ENCODE measurements at places on chromosomes 13 and 19.

GRCh38 chr13:97245011-97245410 lies 22.9 kb downstream of the MBNL2 start:
- no peak for DNase-seq

DNA sequence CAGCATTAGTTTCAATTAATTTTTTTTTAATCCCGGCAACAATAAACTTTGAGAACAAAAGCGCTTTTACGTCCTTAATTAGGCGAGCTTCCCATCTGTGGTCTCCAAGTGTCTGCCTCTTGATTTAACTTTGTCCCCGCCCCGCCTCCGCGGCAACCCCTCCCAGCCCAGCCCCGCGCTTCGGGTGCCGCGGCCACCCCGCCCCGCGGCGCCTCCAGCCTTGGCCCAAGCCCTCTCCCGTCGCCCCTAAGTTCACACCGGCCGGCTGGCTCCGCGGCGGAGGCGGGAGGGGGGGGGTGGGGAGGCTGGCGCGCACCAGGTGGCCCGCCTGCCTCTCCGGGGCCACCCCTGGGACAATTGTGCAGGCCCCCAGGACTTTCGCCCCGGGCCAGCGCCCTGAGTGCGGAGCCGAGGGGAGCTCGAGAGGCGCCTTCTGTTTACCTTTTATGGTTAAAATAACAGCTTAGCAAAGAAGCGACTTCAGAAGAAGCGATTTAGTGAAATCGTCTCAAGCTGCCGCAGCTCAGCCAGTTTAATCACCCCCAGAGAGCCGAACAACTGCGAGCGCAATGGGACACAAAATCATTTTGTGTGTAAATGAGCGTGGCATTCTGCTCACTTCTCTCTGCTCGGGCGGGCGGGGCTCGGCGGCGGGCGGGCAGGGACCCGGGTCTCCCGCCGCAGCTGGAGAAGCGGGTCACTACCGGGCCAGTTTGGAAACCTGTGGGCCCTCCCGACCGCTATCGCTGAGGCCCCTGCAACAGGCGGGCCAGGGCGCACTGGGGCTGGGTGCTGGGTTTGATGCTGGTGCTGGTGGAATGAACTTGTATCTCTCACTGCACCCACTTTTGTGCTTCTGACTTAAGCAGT lies 1.4 kb downstream of the KCTD15 start:
- peak; percentile 30 for DNase-seq

DNA sequence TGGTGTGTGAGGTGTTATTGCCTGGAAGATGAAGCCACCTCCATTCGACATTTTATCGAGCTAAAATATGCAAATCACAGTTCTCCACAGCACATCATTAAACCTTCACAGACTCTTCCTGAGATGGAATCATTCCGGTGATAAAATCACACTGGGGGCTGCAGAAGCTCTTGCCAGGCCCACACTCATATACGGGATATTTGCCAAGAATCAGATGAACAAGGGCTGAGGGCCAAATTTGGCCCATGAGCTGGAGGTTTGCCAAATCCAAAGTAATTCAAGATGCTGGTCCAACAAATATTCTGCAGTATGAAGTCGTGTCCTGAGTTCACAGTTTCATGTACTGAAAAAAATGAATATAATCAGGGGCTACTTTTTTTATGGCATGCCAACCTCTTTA lies 16.7 kb upstream of the RXFP2 start:
- no peak for DNase-seq

DNA sequence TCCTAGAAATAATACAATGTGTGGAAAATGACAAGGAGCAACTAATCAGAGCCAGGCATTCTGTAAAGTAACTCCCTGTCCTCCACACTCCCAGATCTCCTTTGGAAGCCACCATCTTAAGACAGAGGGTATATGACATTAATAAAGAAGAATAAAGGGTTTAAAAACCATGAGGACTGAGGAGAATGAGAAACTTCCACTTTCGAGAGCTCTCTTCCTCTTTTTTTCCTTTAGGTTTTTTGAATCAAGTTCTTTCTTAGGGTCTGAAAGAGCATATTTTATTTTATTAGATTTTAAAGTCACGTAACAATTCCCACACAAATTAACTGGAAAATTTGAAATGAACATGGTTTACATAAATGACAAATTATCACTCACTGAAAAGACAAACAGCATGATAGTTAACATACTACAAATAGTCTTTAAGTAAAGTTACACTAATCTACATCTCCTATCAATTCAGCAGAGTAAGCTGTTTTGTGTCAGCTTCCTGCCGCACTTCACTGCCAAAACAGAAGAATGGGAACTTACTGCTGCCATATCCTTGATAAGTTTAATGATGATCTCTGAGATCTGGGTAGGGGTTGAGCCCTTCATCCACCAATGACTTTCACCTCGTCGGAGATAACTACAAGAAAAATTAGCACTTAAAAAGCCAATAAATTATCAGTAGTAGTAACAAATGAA lies 38.6 kb upstream of the FBXL3 start:
- DNase-seq: no peak

DNA sequence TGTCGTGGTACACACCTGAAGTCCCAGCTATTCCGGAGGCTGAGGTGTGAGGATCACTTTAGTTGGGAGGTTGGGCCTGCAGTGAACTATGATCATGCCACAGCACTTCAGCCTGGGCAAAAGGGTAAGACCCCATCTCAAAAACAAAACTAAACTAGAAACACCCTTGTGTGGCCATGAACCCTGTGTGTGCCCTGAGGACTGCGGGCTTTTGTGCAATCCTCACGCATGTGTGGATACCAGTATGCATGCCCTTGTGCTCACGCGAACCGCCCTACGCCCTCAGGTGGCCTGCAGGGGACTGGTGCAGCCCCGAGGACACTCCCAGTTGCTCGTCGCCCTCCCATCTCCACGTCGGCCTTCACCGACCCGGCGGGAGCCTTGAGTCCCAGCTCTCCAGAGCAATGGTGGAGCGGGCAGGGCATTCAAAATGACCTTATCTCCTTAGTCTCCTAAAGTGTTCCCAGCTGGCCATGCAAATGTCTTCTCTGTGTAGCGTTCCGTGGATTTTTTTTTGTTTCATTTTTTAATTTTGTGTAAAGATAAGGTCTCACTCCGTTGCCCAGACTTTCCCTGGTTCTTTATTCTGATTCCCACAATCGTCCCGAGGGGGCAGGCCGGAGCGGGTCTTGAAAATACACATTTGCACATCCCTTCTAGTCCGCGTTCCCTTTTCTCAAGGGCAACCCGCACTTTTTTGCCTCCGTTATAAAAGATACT lies 868 bp upstream of the EGLN2 start:
- peak; percentile 85 for DNase-seq

- peak; percentile 95 for DNase-seq
Observed at GRCh38 chr19:1252221-1252820, 3.9 kb downstream of the MIDN start.

GRCh38 chr19:48757089-48757675 lies 1.9 kb downstream of the FGF21 start:
- no peak for DNase-seq

GRCh38 chr19:517721-518597 lies 10.7 kb downstream of the TPGS1 start:
- no peak for DNase-seq

DNA sequence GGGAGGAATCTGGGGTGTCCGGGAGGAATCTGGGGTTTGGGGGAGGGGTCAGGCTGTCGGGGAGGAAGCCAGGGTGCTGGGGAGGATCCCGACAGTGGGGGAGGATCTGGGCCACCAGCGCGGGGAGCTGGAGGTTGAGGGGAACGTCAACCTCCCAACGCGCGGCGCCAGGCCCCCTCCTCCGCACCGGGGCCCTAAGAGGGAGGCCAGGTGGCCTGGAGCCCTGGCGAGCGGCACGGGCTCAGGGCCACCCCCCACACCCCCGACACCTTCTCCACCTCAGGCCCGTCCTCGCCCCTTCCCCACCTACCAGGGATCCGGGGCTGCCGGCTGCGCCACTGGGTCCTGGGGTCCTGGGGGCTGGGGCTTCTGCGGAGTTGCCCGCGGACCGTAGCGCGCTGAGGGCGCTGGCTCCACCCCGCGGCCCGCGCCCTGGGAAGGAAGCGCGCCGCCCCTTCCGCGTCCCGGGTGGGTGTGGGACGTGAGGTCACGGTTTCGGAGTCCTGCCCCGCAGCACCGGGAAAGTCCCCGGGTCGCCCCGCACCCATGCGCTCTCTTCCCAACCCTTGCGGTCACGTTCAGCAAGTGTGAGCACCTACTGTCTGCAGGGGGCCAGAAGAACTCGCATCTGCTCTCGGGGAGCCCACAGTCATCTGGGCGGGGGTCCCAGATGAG lies at the start of gene TICAM1:
TICAM1 (minus strand) TSS at position 409 of the 675 bp plus-strand sequence. CDS start 13,335 bp downstream, outside the sequence.
- DNase-seq: peak; percentile 69

DNA sequence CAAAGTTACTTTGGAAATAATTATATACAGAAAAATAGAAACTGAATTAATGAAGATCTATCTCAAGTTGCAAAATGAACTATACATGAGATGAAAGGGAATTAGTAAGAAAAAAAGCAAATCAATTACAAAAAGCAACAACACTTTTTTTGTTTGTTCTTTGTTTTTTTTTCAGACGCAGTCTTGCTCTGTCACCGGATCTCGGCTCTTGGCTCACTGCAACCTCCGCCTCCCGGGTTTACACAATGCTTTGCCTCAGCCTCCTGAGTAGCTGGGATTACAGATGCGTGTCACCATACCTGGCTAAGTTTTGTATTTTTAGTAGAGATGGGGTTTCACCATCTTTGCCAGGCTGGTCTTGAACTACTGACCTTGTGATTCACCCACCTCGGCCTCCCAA lies 2.2 kb downstream of the ZNF415 start:
- no peak for DNase-seq

GRCh38 chr13:29977476-29978120 lies 127.2 kb upstream of the UBL3 start:
- DNase-seq: no peak

GRCh38 chr19:18814063-18814462 lies 17.7 kb upstream of the UPF1 start:
- peak; percentile 86 for DNase-seq

DNA sequence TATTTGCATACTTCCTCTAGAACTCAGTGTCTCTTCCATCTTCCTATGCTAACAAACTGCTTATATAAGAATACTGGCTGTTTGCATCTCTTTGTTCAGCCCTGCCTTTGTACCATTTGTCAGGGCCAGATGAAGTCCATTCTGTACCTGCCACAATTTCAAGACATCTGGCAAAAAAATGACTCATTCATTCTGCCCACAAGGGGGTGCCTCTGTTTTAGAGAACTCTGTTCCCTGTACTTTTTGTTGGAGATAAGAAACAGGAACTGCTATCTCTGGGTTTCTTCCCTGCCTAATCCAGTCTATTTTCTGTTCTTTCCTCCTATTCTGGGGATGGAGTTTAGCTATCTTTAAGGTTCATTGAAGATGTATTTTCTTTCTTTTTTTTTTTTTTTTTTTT lies 23.0 kb downstream of the ZNF568 start:
- DNase-seq: no peak

GRCh38 chr19:54674021-54674617 lies 11.3 kb downstream of the LILRB4 start:
- DNase-seq: no peak

DNA sequence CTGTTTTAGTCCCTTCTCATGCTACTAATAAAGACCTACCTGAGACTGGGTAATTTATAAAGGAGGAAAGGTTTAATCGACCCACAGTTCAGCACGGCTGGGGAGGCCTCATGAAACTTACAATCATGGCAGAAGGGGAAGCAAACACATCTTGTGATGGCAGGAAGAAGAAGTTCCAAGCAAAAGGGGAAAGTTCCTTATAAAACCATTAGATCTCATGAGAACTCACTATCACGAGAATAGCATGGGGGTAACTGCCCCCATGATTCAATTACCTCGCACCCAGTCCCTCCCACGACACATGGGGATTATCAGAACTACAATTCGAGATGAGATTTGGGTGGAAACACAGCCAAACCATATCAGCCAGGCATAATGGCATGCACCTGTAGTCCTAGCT lies 13.0 kb upstream of the STRN4 start:
- no peak for DNase-seq

- DNase-seq: no peak
Observed at GRCh38 chr13:25733696-25734435, 317.9 kb downstream of the SHISA2 start.

GRCh38 chr19:46132508-46133100 lies 8.1 kb upstream of the IGFL3 start:
- no peak for DNase-seq

Measured in tibial artery (tissue), 4 donors.